Activated naive CD8-positive, alpha-beta T cell treated with anti-CD3 and anti-CD28 coated beads for 36 hours (primary cell): ENCODE measurements at places on chromosomes 3 and 15.

- DNase-seq, result no peak
Observed at GRCh38 chr15:62491642-62492041, 326.6 kb upstream of the C2CD4B start.

GRCh38 chr3:193446965-193447602 lies 68.5 kb upstream of the ATP13A5 start:
- no peak for DNase-seq

GRCh38 chr3:52240059-52240885 lies 1.3 kb upstream of the TWF2 start:
- DNase-seq, result peak; percentile 78

- DNase-seq, result no peak
Observed at GRCh38 chr3:196315821-196316220, 2.2 kb downstream of the DYNLT2B start.

DNA sequence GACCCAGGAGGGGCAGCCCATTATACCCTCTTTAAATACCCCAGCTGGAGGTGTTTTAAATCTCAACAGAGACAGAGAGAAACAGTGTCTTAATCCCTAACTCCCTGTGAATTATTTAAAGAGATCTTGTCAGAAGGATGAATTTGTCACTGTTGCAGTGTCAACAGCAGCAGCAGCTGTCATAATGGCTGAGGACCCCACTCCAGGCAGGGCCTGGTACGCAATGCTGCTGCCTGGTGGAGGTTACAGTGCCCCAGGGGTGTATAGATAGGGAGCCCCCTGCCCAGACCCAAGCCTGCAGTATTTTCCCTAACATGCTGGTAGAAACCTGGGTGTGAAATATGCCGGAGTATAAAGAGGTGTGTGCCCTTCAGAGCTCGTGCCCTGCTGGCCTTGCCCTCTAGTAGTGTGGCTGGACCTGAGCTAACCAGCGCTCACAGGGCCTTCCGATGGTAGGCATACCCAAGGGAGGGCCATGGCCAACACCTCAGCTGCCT lies 143.0 kb downstream of the EPHB1 start:
- DNase-seq, result no peak

- no peak for DNase-seq
Observed at GRCh38 chr3:30774062-30774461, 120.4 kb downstream of the GADL1 start.

- no peak for DNase-seq
Observed at GRCh38 chr3:37098884-37099283, 75.5 kb downstream of the LRRFIP2 start.

GRCh38 chr15:91922646-91923547 lies 69.4 kb downstream of the SLCO3A1 start:
- no peak for DNase-seq

GRCh38 chr3:33041909-33042308 lies 55.0 kb downstream of the GLB1 start:
- no peak for DNase-seq

DNA sequence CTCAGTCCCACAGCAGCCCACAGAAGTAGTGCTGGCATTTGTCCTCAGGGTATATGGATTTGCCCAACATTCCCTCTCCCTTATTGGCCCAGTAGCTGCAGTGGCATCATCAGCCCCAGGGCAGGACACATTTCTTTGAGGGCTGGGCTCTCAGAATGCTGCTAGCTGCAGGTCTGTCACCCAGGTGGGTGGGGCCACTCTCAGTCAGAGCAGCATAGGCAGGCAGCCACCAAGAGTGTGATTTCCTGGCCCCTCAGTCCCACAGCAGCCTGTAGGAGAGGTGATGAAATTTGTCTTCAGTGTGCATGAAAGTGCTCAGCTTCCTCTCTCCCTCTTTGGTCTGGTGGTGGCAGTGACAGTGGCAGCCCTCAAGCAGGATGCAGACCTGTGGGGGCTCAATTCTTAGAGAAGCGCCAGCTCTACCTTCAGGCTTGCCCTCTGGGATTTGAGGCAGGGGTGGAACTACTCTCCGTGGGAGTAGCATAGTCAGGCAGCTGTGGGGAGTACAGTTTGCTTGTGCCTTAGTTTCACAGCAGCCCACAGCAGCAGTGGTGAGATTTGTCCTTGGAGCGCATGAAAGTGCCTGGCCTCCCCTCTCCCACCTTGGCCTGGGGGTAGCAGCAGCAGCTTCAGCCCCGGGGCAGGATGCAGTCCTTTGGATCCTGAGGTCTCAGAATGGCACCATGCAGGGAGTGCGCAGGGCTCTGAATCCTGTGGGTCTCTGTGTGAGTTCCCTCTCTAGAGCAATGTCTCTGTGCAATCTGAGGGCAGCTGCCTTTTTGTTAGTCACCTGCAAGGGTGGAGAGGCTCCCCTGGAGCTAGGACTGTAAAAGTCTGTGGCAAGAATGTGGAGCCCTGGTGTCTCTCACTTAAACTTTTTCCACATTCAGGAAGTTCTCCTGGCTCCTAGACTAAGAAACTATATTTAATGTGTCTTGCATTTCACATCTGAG lies 1229.1 kb downstream of the ROBO2 start:
- no peak for DNase-seq

GRCh38 chr15:64010719-64011118 lies 35.6 kb downstream of the DAPK2 start:
- peak; percentile 80 for DNase-seq

- DNase-seq, result no peak
Observed at GRCh38 chr15:42483677-42484076, 7.3 kb downstream of the ZNF106 start.

DNA sequence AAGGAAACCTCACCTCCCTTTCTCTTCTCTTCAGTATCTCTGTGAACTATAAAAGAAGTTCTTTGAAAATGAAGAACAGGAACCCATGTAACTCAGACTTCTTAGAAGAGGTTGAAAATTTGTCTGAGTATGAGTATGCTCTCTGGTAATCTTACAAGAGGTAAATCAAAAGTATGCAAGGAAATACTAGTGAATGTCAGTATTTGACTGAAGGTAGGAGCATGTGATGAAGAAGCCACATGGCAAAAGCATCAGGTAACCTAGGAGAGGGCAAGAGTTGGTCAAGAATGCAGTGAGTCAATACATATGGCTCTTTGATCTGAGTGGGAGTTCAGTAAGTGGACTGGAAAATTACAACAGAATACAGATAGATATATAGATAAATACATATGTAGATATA lies 133.0 kb upstream of the NECTIN3 start:
- no peak for DNase-seq

GRCh38 chr15:66144978-66145725 lies 108.4 kb downstream of the MEGF11 start:
- DNase-seq, result no peak

DNA sequence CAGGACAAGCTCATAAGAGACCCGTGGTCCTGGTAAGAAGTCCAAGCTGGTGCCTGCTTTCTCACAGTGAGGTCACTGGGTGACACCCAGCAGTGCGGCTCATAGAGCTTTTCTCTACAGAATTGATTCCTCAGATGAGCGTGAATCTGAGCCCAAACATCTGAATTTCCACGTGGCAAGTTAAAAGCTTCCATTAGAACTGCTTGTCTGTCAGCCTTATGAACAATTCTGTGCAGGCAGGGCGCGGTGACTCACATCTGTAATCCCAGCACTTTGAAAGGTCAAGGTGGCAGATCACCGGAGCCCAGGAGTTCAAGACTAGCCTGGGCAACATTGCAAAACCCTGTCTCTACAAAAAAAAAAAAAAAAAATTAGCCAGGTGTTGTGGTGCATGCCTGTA lies 113.1 kb upstream of the ABHD17C start:
- DNase-seq, result no peak

GRCh38 chr3:14889205-14889604 lies 58.2 kb upstream of the NR2C2 start:
- DNase-seq, result no peak

DNA sequence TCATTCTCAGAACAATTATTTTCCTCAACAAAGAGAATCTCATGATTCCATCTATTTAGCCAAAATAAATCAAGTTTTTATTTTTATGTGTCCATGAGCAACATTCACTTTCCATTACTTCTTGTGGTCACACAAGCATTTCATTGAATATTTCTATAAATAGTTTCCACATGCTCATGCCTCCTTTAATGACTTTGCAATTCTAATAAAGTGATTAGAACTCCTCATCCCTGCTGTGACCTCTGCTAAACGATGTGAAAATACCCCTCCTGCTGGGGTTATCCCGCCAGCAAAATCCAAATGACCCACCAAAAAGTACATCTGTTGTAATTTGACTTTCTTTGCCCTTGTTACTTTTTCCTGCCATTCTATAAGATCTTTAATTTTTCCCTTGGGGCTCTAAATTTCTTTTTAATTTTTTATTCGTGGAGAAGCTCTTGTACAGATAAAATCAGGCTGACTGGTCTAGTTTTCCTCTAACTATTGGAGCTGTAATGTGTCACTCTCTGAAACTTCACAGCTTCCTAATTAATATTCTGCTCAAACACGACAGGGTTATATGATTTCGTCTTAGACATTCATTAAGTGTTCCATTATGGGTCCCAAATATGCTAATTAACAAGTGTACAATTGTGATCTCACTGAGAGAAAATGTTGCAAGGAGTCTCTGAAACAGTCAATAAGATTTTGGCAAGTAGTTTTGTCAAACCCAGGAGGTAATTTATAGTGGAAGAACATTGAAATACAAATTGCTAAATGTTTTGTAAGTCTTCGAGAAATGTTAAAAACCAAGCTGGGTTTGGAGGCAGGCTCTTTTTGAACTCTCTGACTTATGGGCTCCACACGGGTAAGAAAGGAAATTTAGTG lies 533.1 kb upstream of the NAALADL2 start:
- DNase-seq, result no peak

- no peak for DNase-seq
Observed at GRCh38 chr15:39131609-39132008, 449.3 kb upstream of the THBS1 start.

DNA sequence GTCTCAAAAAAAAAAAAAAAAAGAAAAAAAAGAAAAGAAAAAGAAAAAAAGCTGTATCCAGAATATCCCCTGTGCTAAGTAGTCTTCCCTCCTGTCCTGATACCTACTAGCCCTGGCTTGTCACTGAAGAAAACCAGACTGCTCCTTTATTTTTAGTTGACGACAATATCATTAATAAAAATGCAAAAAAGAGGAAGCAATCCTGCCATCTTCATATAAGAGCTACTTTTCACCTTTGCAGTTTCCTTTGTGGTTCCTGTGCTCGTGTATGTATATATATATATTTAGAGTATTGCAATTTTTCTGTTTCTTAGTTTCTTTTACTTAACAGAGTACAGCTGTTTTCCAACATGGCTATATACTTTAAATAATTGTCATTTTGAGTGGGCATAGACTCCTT lies 13.6 kb downstream of the C3orf20 start:
- DNase-seq, result no peak

GRCh38 chr3:45135959-45136358 lies 10.2 kb downstream of the CDCP1 start:
- DNase-seq, result no peak

- no peak for DNase-seq
Observed at GRCh38 chr3:42750834-42751233, 22.2 kb downstream of the CCDC13 start.

DNA sequence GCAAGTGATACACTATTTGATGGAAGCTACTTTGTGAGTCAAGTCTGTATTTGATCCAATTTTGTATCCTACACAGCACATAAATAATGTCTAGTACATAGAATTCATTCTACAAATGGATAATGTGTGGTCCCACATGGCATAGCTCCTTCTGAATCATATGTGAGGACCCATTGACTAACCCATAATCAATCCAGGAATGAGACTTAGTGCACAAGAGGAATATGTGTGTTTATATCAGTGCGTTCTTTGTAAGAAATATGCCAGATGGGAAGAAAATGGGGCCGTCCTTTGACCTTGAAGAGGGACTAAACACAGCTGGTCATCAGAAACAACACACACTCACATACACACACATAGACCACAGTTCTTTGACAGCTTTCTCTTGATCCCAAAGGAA lies 282.7 kb upstream of the SEMA6D start:
- no peak for DNase-seq

DNA sequence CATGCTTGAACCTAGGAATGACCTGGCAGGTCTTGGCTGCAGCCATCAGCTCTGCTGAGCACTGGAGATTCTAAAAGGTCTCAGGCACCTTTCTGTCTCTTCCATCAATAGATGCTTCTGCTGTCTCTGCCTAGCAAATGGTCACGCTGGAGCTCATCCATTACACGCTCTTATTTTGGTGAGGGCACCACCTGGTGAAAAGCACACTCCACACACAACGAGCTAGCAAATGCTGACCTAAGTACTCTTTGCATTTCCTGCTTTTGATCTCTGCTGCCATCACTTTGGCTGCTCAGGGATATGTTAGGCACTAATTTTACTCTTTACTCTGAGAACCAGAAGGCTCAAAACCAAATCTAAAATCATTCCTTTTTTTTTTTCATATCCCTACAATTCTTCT lies 91.3 kb downstream of the RAB11A start:
- no peak for DNase-seq

- no peak for DNase-seq
Observed at GRCh38 chr3:2352134-2352762, 253.6 kb downstream of the CNTN4 start.

- peak; percentile 70 for DNase-seq
Observed at GRCh38 chr3:15271785-15272381, 60.5 kb downstream of the SH3BP5 start.

GRCh38 chr3:193396451-193397244 lies 18.1 kb upstream of the ATP13A5 start:
- DNase-seq, result no peak

DNA sequence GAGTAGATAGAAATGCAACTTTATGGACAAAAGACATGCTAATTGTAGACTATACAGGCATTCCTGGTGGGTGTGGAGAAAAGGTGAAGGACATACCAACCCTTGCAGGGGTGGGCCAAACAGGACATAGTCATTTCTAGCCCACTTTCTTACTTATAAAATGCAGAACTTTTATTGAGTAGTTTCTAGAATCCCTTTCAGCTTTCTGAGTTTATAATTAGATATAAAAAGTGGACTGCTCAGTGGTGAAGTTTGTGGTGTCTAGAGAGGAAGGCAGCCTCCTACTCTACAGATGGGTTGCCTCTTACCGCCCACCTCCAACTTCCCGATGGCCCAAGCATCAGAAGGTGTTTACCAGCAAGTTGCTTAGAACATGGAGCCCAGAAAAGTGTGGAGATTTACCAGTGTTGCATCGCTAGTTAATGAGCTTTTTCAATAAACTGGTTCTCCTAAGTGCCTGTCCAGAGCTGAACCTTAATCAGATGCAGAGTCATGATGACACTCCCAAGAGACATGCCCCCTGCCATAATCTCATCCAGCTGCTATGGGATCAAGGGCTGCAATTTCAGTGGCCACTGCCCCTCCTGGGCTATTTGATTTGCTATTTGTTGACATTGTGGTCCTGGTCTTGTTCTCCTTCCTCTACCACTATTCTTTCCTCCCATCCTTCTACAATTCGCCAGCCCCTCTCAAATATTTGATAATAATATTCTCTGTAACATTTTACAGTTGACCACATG lies 77.5 kb upstream of the STRIT1 start:
- no peak for DNase-seq
